ENCODE measurements at places on chromosomes 16 and 17. TPM values are rescaled to one million over a fixed set of nuclear protein-coding genes. Genes with fewer than 3 reads are reported as not detected.

Gene MRPL38
- total RNA-seq, result 82.0 TPM

Gene LRRC45
- 15.9 TPM for total RNA-seq

Gene ZFP1
- total RNA-seq, result 15.5 TPM

Gene CMTM3
- 23.8 TPM for total RNA-seq

Gene AGRP
- not detected for total RNA-seq

Gene HSD17B2
- total RNA-seq, result 1.3 TPM

Gene TVP23A
- total RNA-seq, result not detected

Gene SLC5A2
- 0.04 TPM for total RNA-seq

Gene ZNF287
- 7.0 TPM for total RNA-seq

Gene CAMKK1
- total RNA-seq, result 2.3 TPM

Gene CACNA1G
- 0.28 TPM for total RNA-seq

Gene CORO6
- 23.0 TPM for total RNA-seq

Gene ZPBP2
- not detected for total RNA-seq

Gene KRT32
- not detected for total RNA-seq

Gene PRRT2
- total RNA-seq, result 0.51 TPM

Gene KRTAP2-1
- total RNA-seq, result not detected

Gene GAST
- 0.37 TPM for total RNA-seq

Gene ALOX15
- not detected for total RNA-seq

Gene NHLRC4
- total RNA-seq, result 0.41 TPM

Gene C17orf107
- 1.7 TPM for total RNA-seq

Gene KRTAP1-5
- not detected for total RNA-seq

Gene VAT1L
- total RNA-seq, result not detected

Gene PDILT
- not detected for total RNA-seq

Gene SLC5A10
- 0.14 TPM for total RNA-seq

Gene FSCN2
- not detected for total RNA-seq

Gene CIITA
- total RNA-seq, result not detected
